ENCODE measurements at places on chromosomes 1 and 21.

GRCh38 chr21:44485254-44485793 lies 30.0 kb downstream of the LRRC3 start:
- no peak for DNase-seq

GRCh38 chr1:198267921-198268320 lies 111.1 kb downstream of the NEK7 start:
- no peak for DNase-seq

- DNase-seq, result no peak
These were observed 5.1 kb upstream of the HES4 start for GRCh38 chr1:1004780-1005697.

GRCh38 chr1:63827411-63828321 lies 53.8 kb downstream of the ROR1 start:
- no peak for DNase-seq

DNA sequence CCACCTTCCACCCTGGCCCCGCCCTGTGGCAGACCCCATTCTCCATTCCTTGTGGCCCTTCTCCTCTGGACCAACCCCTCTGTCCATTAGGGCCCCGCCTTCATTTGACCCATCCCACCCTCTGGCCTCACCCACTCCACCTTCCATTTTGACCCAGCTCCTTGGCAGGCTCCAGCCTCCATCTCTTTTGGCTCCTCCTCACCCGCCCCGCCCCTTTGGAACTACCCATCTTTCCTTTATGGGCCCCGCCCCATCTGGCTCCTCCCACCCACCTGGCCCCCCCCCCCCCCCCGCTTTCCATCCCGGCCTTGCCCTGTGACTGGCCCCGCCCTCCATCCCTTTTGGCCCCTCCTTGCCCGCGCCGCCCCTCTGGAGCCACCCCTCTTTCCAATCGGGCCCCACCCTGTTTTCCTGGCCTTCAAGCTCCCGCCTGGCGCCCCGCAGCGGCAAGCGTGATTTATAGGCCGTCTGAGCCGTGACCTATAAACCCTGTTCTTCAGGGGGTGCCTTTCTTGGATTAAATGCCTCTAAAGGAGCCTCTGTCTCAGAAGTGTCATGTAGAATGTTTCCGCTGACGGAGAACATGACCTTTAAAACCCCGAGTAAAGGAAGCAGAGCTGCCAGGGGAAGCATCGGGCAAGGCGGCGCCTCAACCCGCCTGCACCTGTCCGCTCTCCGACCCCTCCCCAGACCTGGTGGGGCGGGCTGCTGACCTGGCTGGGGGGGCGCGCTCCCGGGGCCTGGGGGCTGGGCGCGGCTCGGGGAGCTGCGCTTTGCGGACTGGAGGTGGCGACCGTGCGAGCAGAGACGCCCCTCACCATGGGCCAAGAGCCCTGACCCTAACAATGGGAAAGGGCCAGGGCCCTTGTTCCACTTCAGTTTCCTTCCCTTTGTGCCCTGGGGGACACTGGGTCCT lies 178.0 kb downstream of the CAMTA1 start:
- DNase-seq, result peak; percentile 12

- DNase-seq, result no peak
These were observed 87.7 kb downstream of the TGFBR3 start for GRCh38 chr1:91798241-91798648.

- peak; percentile 7 for DNase-seq
These were observed 276.7 kb downstream of the PCP4 start for GRCh38 chr21:40143822-40144525.

DNA sequence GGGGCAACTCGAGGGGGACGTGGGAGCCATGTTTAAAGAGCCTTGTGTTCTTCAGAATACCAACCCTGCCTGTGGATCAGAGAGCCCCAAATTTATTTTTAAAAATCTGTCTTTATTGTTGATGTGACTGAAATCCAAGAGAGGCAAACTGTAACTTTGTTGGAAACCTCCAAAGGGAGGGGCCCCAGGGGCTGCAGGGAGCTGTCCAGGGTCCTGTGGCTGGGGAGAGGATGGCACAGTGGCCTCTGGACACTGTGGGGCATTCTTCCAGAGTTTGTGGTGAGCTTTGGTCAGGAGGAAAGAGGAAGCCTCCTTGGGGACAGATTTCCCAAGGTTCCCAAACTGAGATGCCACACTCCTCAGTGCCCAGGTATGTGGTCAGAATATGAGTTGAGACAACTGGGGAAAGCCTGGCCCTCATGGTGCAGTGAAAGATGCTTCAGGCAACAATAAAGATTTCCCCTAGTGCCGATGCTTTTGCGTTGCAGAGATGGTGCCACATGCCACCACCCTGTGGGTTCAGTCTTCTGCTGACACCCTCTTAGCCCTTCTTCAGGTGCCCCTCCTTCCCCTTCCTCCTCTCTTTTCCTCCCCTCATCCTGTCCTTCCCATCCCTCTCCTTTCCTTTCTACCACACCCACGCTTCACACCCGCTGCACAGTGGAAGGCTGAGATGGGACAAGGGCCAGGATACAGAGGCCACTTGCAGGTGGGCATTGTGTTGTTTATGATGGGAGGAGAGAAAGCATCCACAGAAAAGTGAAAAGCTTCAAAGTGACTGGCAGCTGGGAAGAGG lies 122.1 kb downstream of the UCK2 start:
- DNase-seq, result no peak

GRCh38 chr1:183433703-183434102 lies 15.5 kb upstream of the NMNAT2 start:
- no peak for DNase-seq

GRCh38 chr1:96588416-96588995 lies 133.1 kb upstream of the PTBP2 start:
- no peak for DNase-seq

DNA sequence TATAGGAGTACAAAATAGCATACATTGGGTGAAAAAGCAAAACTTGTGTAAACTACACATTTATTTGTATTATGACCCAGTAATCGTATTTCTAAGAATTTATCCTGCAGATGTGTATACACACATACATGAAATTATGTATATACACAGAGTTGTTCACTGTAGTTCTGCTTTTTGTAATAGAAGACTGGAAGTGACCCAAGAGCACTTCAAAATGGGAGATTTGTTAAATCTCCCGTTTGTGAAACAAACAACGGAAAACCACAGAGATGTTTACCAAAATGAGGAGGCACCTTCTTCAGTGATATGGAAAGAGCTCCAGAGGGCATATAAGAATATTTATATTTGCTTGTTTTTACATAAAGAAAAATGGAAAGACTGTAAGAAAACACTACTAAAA lies 18.0 kb upstream of the MNDA start:
- DNase-seq, result no peak

GRCh38 chr1:153532181-153532580 lies 3.6 kb downstream of the S100A6 start:
- no peak for DNase-seq

DNA sequence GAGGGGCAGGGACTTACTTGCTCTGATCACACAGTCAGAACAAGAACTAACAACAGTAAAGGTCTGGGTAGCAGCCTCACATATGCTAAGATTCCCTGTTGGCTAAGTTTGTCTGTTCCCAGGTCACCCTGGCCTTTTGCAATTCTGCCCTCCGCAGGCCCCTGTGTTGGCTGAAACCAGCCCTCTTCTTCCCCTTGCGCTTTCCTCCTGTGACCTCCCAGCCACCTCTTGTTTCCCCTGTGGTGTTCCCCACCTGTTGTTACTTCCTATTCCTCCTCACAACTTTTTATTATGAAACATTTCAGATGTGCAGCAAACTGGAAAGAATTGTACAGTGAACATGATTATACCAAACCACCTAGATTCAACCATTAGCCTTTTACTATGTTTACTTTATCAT lies 23.4 kb downstream of the MAPKAPK2 start:
- DNase-seq, result no peak

- DNase-seq, result no peak
These were observed 1823.9 kb downstream of the PLA2G4A start for GRCh38 chr1:188652678-188653077.

- no peak for DNase-seq
These were observed 82.9 kb upstream of the CXADR start for GRCh38 chr21:17429936-17430335.

GRCh38 chr1:61285371-61285885 lies 203.1 kb downstream of the NFIA start:
- no peak for DNase-seq

DNA sequence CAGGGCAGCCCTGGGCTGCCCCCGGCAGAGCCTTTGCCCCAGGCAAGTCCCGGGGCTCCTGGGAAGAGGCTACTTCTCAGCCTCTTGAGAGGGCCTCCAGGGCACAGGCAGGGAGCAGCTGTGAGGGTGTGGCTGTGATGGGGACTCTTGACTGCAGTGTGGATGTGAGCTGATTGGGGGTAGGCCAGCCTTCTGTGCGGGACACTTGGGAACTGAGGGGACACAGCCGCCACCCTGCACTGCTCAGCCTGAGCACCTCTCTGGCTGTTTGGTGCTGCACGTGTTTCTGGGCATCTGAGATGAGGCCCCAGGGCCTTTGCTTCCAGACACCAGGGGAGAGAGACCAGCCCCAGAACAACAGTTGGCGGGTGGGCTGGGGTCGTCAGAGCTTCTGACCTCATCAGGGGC lies 62.1 kb downstream of the SKI start:
- peak; percentile 12 for DNase-seq

DNA sequence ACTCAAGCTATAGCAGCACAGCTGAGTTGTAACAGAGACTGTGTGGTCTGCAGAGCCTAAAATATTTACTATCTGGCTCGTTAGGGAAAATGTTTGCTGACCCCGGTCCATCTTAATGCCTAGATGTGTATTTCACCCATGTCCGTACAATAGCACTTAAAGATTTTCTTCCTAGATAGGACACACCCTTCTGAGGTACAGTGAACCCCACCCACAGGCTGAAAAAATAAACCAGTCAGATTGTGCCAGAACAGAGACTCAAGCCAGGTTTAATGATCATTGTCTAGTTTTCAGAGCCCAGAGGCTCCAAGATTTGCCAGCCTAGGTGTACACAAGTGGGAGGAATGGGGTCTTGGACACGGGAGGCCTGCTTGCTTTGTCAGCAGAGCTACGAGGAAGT lies 5.6 kb downstream of the AMIGO1 start:
- DNase-seq, result no peak

- no peak for DNase-seq
These were observed 15.1 kb upstream of the EDN2 start for GRCh38 chr1:41499591-41499990.

DNA sequence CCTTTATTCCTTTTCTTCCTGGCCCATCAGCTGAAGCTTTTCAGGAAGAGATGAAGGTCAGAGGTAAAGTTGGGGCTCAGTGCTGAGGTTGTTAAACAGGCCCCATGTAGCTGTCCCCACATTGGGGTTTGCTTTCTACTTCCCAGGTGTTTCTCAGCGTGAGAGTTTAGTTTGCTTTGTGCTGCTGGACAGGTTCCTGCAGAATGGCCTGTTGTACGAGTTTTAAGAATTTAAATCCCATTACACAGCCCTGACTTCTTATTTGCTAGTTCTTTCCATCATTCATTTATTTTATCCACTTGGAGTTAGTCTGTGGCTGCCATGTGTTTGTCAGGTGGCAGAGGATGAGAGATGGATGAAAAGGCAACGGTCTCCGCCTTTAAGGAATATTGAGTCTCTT lies 19.2 kb downstream of the CTPS1 start:
- no peak for DNase-seq

DNA sequence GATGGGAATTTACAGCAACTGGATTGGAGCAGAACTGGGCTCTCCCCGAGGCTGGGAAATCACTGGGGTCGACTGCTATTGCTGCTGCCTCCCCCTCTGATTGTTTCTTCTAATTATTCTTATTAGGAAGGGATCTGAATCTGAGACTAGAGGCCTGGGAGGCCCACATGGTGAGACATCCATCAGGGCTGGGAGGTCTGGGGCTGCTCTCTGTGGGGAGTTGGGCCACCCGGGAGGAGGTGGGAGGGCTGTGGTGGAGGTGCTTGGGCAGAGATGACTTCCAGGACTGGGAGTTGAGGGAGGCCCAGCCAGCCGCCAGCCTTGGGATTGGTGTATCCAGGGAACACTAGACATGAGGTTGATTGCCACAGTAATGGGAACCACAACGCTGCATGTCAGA lies 247.9 kb downstream of the GRIK3 start:
- DNase-seq, result no peak

- no peak for DNase-seq
These were observed 2.3 kb upstream of the VWA1 start for GRCh38 chr1:1432951-1433803.

- no peak for DNase-seq
These were observed 4.1 kb downstream of the ZC3H12A start for GRCh38 chr1:37478451-37478881.

DNA sequence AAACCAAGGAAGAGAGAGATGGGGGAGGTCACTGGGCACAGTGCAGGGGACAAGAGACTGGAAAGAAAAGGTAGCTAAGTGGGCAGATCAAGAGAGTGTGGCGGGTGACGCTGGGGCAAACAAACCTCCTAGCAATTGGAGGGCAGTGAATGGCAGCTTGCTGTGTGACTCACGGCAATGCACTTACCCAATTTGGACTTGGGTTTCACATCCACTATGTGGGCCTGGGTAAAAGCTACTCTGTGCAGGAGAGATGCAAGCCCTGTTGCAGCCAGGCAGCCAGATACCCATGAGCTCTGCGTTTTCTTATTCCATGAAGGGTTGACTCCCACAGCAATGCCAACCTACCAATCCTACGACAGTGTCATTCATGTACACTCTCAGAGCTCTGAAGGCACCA lies 9.5 kb downstream of the PLXNA2 start:
- no peak for DNase-seq

DNA sequence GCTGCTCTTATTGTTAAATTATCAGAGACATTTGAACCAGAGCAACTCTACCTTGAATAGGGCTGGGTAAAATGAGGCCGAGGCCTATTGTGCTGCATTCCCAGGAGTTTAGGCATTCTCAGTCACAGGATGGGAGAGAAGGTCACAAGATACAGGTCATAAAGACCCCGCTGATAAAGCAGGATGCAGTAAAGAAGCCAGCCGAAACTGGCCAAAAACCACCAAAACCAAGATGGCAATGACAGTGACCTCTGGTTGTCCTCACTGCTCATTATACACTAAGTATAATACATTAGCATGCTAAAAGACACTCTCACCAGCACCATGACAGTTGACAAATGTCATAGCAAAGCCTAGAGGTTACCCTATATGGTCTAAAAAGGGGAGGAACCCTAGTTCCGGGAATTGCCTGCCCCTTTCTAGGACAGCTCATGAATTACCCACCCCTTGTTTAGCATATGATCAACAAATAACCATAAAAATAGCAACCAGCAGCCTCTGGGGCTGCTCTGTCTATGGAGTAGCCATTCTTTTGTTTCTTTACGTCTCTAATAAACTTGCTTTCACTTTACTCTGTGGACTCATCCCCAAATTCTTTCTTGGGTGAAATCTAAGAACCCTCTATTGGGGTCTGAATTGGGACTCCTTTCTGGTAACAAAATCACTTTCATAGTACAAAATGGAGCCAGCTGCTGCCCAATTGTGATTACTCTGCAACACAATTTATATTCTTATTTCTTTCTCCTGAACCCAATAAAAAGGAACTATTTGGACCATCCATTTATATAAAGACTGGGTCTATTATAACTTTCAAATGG lies 179.6 kb downstream of the TGFBR3 start:
- DNase-seq, result no peak

DNA sequence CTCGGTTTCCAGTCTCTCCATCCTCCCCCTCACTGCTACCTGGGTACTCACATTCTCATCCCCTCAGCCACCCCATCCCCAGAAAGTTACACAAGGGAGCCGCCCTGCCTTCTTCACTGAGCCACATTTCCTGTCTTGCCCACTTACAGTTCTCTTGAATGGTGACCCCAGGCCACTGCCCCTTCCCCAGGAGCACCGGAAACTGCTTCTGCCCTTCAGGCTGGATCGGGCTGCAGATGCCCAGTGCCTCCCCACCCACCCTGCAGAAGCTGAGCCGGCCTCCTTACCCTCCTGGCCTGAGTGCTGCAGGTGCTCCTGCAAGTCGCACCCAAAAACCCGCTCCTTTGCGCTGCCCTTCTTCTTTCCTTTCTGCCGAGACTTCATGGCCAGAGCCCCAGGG lies 450 bp downstream of the ARHGAP30 start:
- DNase-seq, result no peak

Measured in hematopoietic multipotent progenitor cell treated with erythropoietin and hydrocortisone succinate and interleukin-3 and kit ligand, for 17 days (in vitro differentiated cells).